ENCODE measurements at places on chromosomes 7 and 10.
A peak's percentile ranks its signal among the peaks of the same experiment; 100 is the strongest.

GRCh38 chr7:37825038-37825437 is 23.4 kb upstream of the NME8 start:
- no peak for DNase-seq

DNA sequence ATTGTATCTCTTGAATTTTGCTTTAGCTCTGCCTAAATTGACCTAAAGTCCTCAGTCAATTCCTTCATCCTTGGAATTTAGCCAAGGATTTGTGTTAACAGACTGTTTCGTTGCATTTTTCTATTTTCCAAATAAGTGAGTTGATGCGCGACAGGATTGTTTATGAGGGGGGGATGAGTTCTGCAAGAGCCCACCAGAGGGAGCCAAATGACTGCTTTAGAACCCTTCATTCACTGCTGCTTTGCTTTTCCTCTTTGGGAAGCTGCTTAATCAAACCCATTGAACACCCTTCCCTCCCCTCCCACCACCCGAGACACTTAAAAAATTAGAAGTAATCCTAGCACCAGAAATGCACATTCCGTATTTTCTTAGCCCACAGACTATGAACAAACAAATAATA is 33.7 kb upstream of the PTF1A start:
- peak; percentile 23 for DNase-seq

- no peak for DNase-seq
Observed at GRCh38 chr7:55185321-55185802, 166.5 kb downstream of the EGFR start.

DNA sequence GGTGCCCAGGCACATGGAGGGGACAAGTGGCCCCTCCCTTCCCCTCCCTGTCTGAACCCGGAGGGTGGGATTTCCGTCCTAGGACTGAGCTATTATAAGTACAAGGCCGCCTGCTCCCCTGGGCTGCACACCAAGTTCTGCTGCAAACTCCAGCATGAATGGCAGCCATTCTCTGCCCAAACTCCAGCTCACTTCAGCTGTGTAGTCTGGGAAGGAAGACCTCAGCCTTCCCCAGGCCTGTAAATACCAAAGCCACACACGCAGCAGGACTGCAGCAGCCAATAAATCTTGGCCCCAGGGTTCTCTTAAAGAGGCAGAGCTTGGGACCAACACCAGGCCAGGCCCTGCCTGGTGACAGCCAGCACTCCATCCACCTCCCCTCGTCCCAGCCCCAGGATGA is 291.3 kb upstream of the ZMIZ1 start:
- no peak for DNase-seq

- no peak for DNase-seq
Observed at GRCh38 chr7:95367606-95368005, 28.6 kb downstream of the PON3 start.

GRCh38 chr7:27205325-27206280 is 5.7 kb upstream of the HOXA13 start:
- no peak for DNase-seq

GRCh38 chr10:31770307-31770902 is 158.2 kb downstream of the ARHGAP12 start:
- DNase-seq = peak; percentile 67

DNA sequence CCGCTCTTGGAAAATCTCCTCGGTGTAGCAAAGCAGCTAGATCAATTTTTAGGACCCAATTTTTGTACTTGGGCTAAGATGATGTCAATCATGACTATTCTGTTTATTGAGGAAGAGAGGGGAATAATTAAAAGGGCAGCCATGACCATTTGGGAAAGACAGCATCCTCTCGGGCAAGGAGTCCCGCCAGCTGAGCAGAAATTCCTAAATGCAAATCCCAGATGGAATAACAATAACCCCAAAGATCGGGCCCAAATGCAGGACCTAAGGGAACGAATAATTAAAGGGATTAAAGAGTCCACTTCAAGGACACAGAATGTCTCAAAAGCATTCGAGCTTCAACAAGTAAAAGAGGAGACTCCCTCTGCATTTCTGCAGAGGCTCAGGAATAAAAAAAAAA is 18.7 kb downstream of the COL17A1 start:
- DNase-seq = no peak

GRCh38 chr7:8149222-8149621 is 112.7 kb downstream of the ICA1 start:
- no peak for DNase-seq

DNA sequence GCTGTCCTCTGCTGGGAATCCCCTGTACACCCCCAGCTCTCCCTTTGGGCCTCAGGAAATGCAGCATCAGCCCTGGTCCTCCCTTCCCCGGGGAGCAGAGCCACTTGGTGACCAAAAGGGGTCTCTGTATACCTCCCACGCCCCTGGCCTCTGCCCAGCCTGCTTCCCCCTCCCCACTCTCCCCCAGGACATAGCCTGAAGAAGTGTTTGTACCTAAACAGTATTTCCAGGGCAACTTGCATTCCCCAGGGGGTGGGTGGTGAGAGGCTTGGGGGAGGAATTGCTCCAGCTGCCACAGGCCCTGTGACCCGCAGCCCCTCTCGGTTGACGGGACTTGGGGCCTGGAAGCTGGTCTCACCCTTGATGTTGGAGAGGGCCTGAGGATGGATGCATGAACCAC is 39.3 kb downstream of the TMEM270 start:
- DNase-seq = no peak
